Karpas-422 (cell line): ENCODE measurements at places on chromosomes 3 and 15. TPM values are rescaled to one million over a fixed set of nuclear protein-coding genes. Genes with fewer than 3 reads are reported as not detected.

DNA sequence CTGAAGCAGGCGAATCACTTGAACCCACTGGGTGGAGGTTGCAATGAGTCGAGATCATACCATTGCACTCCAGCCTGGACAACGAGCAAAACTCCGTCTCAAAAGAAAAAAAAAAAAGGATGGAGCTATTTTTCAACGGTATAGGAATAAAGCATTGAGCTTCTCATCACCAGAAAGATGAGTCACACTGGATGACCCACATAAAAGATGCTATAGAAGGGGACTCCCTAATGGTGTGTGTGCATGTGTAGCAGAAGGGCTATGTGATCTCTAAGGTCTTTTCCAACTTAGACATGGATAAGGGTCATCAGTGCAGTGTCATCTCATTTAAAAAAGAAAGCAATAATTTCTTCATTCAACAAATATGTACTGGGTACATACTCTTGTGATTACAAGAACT is 476.0 kb downstream of the MFSD1 start:
- H3K27me3 ChIP-seq, result no peaks in the 10 kb centered on the region
- H3K27ac ChIP-seq, result no peak overlapping the region
- H3K36me3 ChIP-seq, result no peaks in the 10 kb centered on the region
- H3K4me1 ChIP-seq, result no peaks in the 10 kb centered on the region
- DNase-seq, result no peak

- no peaks in the 10 kb centered on the region for H3K4me1 ChIP-seq
- H3K27me3 ChIP-seq, result no peaks in the 10 kb centered on the region
- no peak overlapping the region for H3K27ac ChIP-seq
- H3K36me3 ChIP-seq, result no peaks in the 10 kb centered on the region
- no peak for DNase-seq
These were observed 35.9 kb downstream of the ACAN start for GRCh38 chr15:88839146-88839545.

Gene SPTSSB
- total RNA-seq, result not detected in 2 replicates

GRCh38 chr3:78818161-78818985 is 949.4 kb downstream of the ROBO1 start:
- DNase-seq, result no peak
- no peak overlapping the region for H3K4me3 ChIP-seq
- H3K36me3 ChIP-seq, result no peaks in the 10 kb centered on the region
- no peaks in the 10 kb centered on the region for H3K27me3 ChIP-seq
- no peaks in the 10 kb centered on the region for H3K4me1 ChIP-seq

Gene EPM2AIP1
- 20.7 and 27.5 TPM in 2 replicates for total RNA-seq
